ENCODE measurements at places on chromosomes 12 and 14. TPM values are rescaled to one million over a fixed set of nuclear protein-coding genes. Genes with fewer than 3 reads are reported as not detected.
A peak's percentile ranks its signal among the peaks of the same experiment; 100 is the strongest.

NPFF gene
- total RNA-seq, result not detected

DNA sequence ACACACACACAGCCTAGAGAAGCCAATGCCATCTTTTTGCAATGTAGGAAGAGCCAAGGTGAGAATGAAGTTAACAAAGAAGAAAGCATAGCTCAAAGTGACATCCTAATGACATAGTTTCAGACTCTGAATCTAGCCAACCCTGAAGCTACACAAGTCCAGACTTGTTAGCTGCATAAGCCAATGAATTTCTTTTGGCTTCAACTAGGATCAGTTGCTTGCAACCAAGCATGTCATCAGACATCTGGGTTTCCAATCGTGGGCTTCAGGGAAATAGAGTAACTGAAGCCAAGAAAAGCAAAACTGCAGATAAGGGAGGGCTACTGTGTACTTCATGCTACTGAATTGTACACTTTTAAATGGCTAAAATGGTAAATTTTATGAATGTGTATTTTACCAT lies 4.4 kb upstream of the GPHN start:
- DNase-seq, result peak; percentile 28

GRCh38 chr12:48788854-48789775 lies at the start of gene ADCY6:
Gene ADCY6, minus strand, starts transcription at chr12:48789089. Its CDS starts 5,655 bp downstream, at chr12:48783434.
- DNase-seq, result peak; percentile 70

LRFN5 gene
- total RNA-seq, result 3.6 TPM

GRCh38 chr14:80784820-80785219 lies 156.7 kb downstream of the CEP128 start:
- peak; percentile 49 for DNase-seq

GRCh38 chr12:58479401-58479800 lies 440.9 kb downstream of the LRIG3 start:
- no peak for DNase-seq

RHEBL1 gene
- total RNA-seq, result 0.72 TPM

- DNase-seq, result no peak
These were observed 1.5 kb upstream of the FBRSL1 start for GRCh38 chr12:132488127-132489077.

Measured in IMR-90 (cell line).